BJ (cell line): ENCODE measurements at places on chromosomes 13 and 19.
A peak's percentile ranks its signal among the peaks of the same experiment; 100 is the strongest.

- DNase-seq = no peak
Observed at GRCh38 chr13:24181991-24182702, 21.6 kb downstream of the SPATA13 start.

GRCh38 chr19:43774103-43774939, 6.5 kb downstream of the KCNN4 start:
- DNase-seq = no peak

GRCh38 chr13:38641164-38641948, 45.5 kb upstream of the FREM2 start:
- DNase-seq = no peak

DNA sequence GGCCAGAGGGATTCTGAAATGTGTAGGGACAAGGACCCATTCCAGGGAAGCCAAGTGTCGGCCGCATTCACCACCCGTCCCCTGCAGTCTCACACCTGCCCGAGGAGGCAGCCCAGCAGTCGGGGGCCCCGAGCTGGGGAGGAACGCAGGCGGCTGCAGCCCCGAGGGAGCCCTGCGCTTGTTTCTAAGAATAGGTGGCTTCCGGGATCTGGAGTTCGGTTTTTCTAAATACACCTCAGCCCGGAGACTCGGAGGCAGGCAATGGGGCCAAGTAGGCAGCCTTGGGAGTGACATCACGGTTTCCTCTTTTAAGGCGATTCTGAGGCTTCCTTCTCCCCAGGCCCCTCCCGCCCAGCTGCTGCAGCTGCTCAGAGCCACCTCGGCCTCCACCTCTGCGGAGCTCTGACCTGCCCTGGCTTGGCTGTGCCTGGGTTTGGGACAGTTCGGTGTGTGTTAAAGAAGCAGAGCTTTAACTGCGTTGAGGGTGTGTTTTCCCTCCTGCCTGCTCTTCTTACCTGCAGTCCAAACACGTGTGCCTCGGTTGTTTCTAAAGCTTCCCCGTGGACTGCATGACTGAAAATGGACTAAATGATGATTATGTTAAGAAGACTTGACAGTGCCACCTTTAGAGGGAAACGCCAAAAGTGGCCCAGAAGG, 80.5 kb downstream of the COL4A2 start:
- no peak for DNase-seq

GRCh38 chr13:38582133-38582532, 104.7 kb upstream of the FREM2 start:
- peak; percentile 2 for DNase-seq

GRCh38 chr13:44739539-44739938, 163.4 kb upstream of the TSC22D1 start:
- DNase-seq = no peak

- DNase-seq = no peak
Observed at GRCh38 chr19:8486661-8487136, 15.7 kb downstream of the PRAM1 start.

- no peak for DNase-seq
Observed at GRCh38 chr13:29453617-29454011, 141.9 kb downstream of the SLC7A1 start.

DNA sequence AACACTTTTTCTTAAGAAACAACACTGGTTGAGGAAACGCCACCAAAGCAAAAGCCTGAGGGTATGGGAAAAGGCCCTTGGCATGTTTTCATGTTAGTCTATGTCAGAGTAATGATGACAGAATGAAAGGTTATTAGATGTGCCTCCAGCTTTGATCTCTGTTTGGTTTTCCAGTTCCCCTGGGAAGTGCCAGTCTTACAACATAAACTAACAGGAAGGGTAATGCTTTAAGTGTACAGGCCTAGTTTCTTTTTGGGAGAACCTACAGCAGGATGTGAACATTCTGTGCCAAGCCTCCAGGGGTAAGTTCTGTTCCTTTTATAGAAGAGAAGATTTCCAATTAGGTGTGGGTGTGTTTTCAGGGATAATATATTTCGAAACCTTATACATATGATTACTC, 121.7 kb downstream of the FNDC3A start:
- DNase-seq = peak; percentile 21

DNA sequence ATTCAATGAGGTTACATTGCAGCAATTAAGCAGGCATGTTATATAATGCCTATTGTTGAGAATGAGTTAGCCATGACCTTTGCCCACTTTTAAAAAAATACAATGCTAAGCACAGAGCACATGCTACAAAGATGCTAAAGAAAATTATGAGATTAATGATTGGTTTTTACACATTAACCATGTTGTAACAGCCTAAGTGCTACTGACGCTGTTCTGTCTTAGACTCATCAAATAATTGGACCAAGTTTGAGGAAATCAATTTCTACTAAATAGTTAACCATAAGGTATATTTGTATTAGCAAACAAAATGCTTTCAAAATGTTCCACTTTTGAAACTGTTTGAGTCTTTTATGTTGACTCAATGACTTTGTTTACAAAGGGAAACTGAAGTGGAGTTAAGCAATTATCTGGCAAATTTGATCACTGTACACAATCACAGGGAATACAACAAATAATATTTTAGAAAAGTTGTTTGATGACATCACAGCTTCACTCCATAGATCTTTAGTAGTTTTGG, 14.3 kb downstream of the MIR17HG start:
- no peak for DNase-seq

GRCh38 chr13:112933649-112934048, 35.4 kb upstream of the MCF2L start:
- DNase-seq = no peak

DNA sequence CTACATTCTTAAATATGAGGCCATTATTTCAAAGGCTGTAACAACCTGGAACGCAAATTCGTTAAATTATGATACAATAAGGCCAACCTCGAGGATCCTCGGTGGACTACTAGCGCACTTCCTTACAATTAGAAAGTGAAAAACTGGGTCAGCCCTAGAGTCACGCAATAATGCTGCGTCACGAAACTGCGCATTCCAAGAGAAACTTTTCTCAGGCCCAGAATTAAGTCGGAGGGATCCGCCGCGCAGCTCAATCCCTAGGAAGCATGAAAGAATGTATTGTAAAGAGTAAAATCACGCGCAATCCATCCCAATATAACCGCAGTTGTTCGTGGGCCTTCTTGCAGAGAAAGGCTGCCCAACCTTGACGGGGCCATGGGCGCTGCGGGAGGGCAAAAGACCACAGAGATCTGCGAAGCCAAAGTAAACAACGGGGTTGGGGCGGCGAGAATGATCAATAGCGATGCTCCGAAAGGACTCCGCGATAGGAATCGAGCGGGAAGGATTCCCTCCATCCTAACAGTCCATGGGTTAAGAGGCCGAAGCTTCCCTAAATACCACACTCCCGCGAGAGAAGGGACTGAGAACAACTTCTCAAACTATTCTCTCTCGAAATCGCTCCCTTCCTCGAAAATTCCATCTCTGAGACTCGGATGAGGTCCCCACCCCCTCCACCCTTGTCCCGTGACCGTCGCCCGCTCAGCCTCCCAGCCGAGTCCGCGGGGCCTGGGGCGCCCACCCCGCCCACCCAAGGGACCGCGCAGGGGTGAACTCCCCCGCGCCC, 564 bp downstream of the SPART start:
- peak; percentile 44 for DNase-seq

- DNase-seq = no peak
Observed at GRCh38 chr19:32404933-32405430, 588 bp upstream of the DPY19L3 start.

DNA sequence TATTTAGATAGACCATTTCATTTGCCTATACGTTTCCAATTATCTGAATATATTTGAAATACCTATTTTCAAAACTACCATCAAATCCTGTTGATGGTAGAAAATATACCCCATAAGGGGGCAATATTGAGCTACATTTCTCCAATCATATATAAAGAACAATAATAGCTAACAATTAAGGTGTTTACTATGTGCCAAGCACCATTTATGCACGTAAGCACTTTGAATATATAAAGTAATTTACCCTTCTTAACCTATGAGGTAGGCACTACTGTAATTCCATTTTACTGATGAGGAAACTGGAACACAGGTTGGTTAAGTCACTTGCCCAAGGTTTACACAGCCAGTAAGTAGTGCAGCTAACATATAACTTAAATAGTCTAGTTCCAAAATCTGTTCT, 79.2 kb downstream of the UBL3 start:
- no peak for DNase-seq

DNA sequence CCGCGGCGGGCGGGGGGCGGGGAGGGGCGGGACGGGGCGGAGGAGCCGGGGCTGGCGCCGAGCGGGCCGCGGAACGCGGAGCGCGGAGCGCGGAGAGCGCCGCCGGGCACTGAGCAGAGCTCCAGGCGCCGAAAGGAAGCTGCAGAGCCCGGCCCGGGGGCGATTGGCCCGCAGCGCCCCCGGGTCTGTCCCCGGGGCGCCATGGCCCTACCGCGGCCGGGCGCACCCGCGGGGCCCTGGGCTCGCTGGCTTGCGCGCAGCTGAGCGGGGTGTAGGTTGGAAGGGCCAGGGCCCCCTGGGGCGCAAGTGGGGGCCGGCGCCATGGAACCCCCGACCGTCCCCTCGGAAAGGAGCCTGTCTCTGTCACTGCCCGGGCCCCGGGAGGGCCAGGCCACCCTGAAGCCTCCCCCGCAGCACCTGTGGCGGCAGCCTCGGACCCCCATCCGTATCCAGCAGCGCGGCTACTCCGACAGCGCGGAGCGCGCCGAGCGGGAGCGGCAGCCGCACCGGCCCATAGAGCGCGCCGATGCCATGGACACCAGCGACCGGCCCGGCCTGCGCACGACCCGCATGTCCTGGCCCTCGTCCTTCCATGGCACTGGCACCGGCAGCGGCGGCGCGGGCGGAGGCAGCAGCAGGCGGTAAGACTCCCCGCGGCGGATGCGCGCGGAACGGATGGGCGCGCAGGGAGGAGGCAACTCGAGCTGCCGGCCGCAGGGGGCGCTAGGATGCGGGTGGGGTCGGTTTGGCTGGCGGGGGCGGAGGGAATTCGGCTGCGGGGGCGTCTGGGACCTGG, at the start of gene PDE4A:
Gene PDE4A (plus strand): TSS at position 95 of the 796 bp plus-strand sequence. CDS start 227 bp downstream, at position 322.
- no peak for DNase-seq

DNA sequence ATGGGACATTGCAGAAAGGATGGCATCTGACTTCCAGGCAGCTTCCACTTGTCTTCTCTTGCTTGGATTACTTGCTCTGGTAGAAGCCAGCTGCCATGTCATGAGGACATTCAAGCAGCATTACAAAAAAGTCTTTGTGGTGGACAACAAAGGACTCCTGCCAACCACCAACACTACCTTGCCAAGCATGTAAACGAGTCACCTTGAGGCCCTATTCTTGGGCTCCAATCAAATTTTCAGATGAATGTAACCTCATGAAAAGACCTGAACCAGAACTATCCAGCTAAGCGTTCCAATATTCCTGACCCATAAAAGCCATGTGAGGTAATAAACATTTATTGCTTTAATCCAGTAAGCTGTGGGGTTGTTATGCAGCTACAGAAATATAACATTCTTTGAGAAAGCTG, 12.5 kb downstream of the PROSER1 start:
- no peak for DNase-seq

- peak; percentile 47 for DNase-seq
Observed at GRCh38 chr13:85799097-85799582, at the start of gene SLITRK6. Gene SLITRK6 (minus strand): TSS chr13:85799419. CDS start chr13:85796508, 2,911 bp downstream.

DNA sequence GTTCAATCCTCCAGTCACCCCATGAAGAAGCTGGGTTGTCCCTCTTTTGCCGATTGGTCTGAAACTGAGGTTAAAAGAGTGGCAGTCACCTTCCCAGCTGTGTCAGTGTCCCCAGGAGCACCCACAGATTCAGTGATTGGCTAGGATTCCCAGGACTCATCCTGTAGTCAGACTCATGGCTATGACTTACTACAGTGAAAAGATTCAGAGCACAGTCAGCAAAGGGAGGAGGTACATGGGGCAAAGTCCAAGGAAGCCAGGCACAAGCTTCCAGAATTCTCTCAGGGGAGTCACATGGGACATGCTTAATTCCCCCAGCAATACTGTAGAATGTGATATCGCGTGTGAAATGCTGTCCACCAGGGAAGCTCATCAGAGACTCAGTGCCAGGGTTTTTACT, 14.2 kb downstream of the ZNF473 start:
- DNase-seq = no peak

- DNase-seq = no peak
Observed at GRCh38 chr13:107144432-107144831, 576.5 kb upstream of the ARGLU1 start.

GRCh38 chr19:39470724-39471339, 9.8 kb upstream of the TIMM50 start:
- DNase-seq = no peak

DNA sequence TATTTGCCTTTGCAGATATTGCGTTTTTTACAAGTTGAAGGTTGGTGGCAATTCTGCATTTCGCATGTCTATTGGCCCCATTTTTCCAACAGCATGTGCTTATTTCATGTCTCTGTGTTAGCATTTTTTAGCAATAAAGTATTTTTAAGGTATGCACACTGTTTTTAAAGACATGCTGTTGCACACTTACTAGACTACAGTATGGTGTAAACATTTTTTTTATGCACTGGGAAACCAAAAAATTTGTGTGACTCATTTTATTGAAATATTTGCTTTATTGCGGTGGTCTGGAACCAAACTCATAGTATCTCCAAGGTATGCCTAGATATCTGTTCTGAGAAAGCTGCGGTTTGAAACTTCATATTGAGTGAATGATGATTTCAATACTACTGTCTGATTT, 55.4 kb upstream of the RNF113B start:
- no peak for DNase-seq

DNA sequence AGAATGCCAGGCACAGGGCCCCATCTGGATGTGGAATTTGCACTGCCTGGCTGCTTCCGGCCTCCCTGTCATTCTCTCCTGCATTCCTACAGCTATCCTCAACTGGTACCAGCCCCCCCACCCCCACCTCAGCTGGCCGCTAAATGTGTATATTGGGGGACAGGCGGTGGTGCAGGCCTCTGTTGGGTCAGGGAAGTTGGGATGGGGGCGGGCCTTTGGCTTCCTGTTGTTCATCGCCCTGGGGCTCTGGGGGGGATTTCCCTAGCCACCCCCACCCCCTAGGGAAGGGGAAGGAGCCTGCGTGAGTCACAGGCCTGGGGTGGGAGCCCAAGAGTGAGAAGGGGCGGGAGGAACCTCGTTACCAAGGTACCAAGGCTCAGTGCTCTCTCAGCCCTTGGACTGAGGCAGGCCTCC, 10.6 kb downstream of the POU2F2 start:
- peak; percentile 43 for DNase-seq

GRCh38 chr13:26914624-26915023, 154.0 kb upstream of the GPR12 start:
- DNase-seq = no peak

- DNase-seq = no peak
Observed at GRCh38 chr13:107838588-107839161, 376.7 kb downstream of the LIG4 start.

- no peak for DNase-seq
Observed at GRCh38 chr13:50140581-50141374, 125.5 kb downstream of the KCNRG start.

- no peak for DNase-seq
Observed at GRCh38 chr13:71856548-71857043, 10.4 kb downstream of the DACH1 start.

DNA sequence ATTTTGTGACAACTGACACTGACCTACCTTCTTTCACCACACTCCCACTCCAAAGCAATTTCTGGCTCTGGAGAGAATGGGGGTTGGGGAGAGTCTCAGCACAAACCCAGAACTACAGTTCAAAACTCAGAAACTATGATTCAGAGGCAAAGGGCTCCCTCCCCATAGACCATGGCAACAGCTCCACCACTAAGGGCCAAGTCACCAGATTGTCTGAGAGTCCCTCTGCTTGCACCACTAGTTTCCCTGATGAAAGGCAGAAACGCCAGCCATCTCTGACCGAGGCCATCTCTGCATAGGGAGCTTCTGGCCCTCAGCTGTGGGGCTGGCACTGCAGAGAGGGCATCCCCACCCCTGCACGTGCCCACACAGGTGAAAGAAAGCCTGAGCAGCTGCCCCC, 112.4 kb upstream of the VSTM2B start:
- DNase-seq = no peak
